GF-D8 (cell line): ENCODE measurements at places on chromosomes 13 and 19.

DNA sequence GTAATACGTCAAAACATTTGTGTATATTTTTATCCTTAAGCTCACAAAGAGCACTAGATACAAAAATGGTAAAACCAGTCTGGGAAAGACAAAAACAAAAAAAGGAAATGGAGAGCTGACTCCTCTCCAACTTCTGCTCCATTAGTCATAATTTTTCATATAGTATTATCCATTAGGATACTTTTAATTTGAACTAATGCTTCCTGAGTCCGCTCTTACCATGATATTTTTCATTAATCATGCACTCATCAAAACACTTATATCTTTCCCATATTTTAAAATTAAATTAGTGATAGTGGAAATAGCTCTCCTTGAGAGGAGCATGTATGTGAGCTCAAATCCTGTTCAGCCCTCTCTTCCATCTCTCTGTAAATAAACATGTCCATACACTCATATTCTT, 1093.0 kb upstream of the MIR17HG start:
- DNase-seq: no peak

- no peak for DNase-seq
These were observed 65.1 kb downstream of the ZNF823 start for GRCh38 chr19:11673608-11674041.

DNA sequence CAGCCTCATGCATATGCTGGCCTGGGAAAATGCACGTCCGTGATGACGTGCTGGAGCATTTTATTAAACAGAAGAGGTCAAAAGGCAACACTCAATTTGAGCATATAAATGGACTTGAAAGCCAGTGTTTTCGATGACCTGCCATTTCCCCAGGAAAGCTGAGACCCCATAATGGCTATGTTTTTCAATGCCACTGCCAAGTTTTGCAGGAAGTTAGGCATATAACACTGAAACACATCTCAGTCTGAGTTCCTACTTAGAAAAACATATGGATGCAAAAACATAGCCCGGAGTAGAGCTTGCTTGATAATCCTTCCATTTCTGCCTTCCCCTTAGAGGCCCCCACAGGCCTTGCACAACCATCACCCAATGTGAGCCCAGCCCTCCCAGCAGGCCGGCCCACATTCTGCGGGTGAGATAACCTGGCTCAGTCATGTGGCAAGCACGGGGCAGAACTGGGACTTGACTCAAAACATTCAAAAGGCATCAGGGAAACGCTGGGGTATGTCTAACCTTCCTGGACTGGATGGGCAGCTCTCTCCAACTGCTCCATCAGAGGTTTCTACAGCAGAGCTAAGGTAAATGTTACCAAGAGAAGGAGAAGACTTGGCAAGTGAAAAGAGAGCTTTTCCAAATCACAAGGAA, 24.9 kb downstream of the EPS15L1 start:
- DNase-seq: peak; percentile 88

GRCh38 chr13:36430247-36431203, 1.8 kb upstream of the CCNA1 start:
- DNase-seq: no peak

GRCh38 chr19:14305706-14306105, 75.5 kb upstream of the ADGRE5 start:
- DNase-seq: no peak

DNA sequence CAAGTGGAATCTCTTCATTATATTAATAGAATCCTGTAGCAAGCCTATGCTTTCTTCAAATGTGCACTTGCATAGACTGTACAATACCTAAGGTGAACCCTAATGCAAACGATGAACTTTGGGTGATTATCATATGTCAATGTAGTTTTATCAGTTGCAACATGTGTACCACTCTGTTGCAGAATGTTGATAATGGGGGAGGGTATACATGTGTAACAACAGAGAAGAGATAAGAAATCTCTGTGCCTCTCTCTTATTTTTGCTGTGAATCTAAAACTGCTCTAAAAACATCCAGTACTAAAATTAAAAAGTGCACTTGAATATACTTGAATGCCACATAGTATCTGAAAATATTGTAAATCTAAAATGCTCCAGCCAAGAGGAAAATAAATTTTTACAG, 820.8 kb upstream of the MIR17HG start:
- DNase-seq: no peak

- DNase-seq: no peak
These were observed 263.9 kb downstream of the MZT1 start for GRCh38 chr13:72463561-72463960.

GRCh38 chr13:20461481-20461859, 64.2 kb downstream of the CRYL1 start:
- DNase-seq: no peak

DNA sequence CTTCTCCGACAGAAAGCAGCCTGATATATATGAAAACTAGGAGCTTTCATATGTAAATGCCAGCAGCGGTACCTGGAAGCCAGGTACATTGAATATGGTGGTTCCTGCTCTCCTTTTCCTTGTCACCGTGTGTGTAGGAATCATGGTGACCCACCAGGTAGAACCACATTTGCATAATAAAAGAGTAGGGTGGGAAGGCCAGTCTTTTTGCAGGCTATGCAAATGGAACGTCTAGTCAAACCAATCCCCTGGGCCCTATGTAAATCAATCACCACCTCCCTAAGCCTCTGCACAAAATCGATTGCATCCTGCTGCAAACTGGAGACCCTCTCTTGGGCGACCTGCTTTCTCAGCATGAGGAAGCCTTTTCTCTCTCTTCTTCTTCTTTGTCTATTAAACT, 22.2 kb upstream of the ZNF181 start:
- DNase-seq: no peak

DNA sequence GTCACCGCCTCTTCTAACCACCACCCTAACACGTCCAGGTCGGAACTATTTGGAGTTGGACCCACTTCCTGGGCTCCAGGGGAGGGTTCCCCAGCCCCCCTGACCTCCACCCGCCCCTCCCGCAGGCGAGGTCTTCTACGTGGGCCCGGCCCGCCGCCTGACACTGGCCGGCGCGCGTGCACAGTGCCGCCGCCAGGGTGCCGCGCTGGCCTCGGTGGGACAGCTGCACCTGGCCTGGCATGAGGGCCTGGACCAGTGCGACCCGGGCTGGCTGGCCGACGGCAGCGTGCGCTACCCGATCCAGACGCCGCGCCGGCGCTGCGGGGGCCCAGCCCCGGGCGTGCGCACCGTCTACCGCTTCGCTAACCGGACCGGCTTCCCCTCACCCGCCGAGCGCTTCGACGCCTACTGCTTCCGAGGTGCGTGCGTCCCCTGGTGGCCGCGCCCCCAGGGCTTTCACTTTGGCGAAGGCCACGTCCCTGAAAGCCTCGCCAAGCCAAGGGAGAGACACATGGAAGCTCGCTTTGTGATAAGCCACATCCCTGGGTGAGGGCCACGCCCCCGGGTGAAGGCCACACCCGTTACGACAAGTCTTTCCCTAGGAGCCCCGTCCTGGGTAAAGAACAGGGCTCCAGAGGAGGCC, 13.2 kb downstream of the NCAN start:
- DNase-seq: peak; percentile 38

DNA sequence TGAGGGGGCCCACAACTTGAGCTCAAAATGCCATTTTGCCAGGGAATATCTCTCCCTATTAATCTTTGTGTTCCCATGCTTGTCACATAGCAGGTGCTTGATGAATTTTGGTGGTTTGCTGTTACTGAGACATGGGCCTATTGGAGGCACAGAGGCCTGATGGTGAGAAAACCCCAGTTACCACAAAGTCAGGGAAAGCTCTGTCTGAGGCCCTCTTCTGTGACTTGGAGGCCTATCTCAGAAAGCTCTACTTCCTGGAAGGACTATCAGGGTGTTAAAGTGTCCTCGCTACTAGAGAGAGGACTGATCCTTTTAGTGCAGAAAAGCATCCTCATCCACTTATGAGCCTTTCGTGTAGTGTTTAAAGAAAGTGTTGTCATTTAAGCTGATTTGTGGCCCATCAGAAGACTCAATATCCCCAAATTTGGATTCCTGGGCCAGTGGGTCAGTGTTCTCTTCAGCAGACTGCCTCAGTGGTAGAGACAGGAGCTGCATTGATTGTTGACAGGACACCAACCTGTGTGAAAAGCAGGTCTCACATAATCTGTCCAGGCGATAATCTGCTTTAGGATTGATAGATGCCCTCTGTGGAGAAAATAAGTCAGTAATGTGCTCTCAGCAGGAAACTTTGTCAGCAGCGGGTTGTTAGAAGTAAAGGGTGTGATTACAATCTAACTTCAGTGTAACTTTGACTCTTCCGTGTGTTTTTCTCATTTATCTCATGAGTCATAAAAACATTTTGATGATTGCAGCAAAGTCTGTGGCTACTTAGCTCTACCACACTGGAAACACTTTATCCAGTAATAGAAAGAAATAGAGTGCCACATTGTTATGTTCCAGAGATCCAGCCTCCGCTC, 121.0 kb downstream of the AKAP11 start:
- no peak for DNase-seq

DNA sequence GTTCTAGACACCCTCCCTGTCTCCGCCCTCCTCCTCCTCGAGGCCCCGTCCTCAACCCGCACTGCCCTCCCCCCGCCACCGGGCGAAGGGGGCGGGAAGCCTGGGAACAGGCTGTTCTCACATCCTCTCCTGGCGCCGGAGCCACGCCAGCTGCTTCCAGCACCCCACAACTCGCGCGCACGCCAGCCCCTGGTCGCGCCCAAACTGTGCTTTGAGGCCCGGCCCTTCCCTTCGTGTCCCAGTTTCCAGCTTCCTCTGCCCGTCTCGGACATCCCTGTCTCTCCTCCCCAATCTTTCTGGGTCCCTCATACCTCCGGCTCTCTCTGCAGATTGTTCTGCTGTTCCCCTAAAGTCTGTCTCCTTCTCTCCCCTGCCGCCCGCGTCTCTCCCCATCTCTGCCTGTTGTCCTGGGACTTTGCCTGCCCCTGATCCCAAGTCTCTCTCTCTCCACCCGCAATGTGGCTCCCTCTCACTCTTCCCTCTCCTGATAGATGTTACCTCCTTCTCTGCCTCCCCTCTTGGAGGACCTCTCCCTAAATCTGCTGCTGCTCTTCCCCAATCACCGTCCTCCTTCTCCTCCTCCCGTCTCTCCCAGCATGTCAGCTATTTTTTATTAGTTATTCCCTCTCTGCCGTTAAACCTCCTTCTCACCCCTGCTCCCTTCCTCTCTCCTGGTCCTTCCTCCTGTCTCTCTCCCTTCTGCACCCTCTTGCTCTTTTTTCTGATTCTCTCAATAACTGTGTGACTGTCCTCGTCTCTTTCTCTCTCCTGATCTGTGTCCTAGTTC, 14.2 kb downstream of the DPF1 start:
- DNase-seq: no peak

- no peak for DNase-seq
These were observed 68.0 kb downstream of the KDM4B start for GRCh38 chr19:5036698-5037563.

DNA sequence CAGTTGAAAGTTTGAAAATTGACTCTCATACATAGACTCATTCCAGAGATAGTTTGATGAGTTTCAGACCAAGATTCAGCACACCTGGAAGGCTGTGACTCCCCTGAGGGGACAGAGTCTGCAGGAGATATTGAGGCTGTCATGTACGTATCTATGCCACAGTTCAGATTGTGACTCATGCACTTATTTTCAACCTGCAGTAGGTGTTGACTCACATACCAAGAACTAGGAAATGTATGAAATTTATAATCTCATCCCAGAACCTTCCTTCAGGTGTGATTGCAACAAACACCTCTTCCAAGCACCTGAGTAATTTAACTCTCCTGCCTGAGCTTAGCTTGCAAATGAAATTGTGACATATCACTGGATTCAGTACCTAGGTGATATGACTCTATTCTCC, 64.4 kb upstream of the ZNF43 start:
- DNase-seq: no peak

DNA sequence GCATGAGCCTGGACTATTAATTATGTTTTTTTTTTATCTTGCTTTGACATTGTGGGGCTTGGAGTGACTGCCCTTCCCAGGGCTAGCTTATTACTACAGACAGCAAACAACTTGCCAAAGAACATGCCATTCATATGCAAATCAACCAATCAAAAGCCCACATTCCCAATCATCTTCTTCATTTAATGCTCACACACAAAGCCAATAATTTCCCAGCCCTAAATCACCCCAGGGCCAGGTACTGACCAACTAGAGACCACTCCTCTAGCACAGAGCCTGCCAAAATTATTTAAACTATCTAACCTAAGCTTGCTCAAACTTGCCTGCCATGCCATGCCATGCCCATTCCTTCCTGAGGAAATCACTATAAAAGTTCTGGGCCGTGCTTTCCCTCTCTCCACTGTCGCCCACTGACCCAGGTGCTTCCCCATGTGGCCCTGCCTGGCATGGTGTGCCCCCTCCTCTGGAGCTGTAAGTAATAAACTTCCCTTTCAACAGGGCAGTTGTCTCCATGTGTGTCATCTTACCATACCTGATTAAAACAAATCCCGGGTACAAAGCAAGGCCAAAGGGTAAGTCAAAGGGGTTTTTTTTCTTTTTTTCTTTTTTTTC, 15.7 kb downstream of the PBX4 start:
- no peak for DNase-seq

DNA sequence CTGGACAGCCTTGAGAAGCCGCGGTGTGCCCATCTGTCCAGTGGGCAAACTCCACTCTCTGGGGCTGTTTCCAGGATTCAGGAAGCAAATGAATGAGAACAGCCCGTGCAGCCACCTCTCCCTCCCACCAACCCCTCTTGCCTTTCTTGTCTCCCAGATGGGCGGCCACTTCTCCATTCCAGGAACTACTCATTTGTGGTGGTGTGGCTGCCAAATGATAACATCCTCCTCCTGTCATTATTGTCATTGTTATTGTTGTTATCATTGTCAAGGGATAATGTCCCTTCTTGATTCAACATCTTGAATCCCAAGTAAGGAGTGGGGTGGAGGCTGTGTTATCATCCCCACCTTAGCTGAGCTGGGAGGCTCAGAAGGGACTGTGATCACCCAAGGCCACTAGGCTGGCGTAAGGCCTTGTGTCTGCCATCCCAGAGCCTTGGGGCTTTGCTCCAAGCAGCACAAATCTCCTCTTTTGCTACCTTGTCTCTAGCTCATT, 1.6 kb downstream of the DNM2 start:
- DNase-seq: peak; percentile 65

- DNase-seq: peak; percentile 10
These were observed 3.6 kb upstream of the CEACAM3 start for GRCh38 chr19:41792513-41793413.

GRCh38 chr13:37769078-37769477, 100.5 kb downstream of the TRPC4 start:
- no peak for DNase-seq

DNA sequence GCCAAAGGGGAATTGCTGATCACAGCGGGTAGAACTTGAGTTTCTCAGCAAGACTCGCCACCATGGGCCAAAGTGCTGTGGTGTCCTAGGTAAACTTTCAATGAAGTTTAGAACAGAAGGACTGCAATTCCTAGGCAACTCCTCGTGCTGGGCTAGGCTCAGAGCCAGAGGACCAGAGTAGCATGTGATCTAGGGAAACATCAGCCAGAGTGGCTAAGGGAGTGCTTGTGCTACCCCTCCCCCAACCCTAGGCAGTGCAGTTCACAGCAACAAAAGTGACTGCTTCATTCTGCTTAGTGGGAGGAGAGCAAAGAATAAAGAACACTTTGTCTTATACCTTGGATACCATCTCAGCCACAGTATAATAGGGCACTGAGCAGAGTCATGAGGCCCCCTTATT, 1658.6 kb upstream of the MIR17HG start:
- no peak for DNase-seq
